Activated T-helper 9 cell treated with anti-CD3 and anti-CD28 coated beads, Interleukin-2, amount 50 U/mL, for 16 hours (primary cell): ENCODE measurements at places on chromosomes 5 and 9.

- DNase-seq: no peak
Observed at GRCh38 chr9:118439441-118439840, 735.2 kb downstream of the TLR4 start.

DNA sequence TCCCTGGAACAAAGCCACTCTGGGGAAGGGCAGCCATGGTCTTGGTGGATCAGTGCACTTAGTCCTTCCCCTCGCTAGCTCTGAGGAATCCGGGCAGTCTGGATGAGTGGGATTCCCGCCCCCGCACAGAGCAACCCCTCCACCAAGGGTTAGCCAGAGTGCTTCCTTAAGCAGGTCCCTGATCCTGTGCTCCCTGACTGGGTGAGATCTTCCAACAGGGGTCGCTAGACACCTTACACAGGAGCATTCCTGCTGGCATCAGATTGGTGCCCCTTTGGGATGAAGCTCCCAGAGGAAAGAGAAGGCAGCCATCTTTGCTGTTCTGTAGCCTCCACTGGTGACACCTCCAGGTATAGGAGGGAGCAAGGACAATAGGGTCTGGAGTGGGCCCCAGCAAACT is 228.8 kb downstream of the AP3B1 start:
- no peak for DNase-seq

DNA sequence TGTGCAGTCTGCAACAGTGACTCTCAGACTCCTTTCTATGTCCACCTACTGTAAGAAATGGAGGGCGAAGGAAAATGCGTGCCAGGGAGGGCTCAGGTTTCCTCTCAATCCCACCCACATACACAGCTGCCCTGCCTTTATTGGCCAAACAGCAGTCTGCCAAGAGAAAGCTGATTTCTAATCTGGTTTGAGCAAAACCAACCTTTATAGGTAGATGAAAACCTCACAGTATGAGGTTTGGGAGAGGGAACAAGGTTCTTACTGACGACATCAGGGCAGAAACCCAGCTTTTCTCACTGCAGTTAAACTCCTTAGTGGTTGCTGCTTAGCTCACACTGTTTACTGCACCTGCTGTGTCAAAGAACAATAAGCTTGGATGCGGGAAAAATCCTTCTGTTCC is 152.3 kb upstream of the KLF9 start:
- DNase-seq: no peak

GRCh38 chr9:109254317-109254716 is 66.5 kb downstream of the EPB41L4B start:
- DNase-seq: no peak

- DNase-seq: no peak
Observed at GRCh38 chr5:96008987-96009647, 47.5 kb upstream of the ELL2 start.

DNA sequence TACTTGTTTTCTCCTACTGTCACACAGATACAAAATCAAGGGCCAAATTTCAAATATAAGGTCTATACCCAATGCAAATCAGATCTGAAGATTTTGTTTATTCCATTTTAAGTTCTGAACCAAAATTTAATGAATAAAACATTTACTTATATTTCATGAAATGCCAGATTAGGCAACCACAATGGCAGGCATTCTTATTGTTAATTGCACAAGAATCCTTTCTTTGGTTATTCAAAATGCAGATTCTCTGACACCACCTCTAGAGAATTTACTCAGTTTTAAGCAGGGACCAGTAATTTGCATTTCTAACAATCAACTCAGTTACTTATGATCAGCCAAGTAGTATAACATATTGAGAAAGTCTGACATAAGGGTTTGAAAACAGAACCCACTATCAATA is 972.4 kb upstream of the ACO1 start:
- no peak for DNase-seq

DNA sequence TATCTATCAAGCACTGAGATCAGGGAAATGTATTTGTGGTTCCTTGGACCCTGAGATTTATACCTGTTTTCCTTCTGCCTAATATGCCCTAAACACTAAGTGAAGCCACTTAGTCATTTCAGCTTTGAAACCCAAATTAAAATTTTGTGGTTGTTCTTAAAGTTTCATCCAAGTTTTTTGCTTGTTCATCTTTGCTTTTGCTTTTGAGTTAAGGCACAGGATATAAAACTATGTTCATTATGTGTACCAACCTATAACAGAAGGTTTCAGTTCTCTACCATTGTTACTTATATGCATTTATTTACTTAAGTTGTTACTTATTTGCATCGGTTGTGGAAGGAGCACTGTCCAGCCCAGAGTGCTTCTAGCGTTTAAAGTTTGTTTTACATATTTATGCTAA is 382.3 kb downstream of the PTPRD start:
- no peak for DNase-seq

- peak; percentile 80 for DNase-seq
Observed at GRCh38 chr5:177022386-177023302, at the start of gene ZNF346. TSS of gene ZNF346 (plus strand) at chr5:177022696. CDS start at chr5:177022739, 43 bp downstream.

DNA sequence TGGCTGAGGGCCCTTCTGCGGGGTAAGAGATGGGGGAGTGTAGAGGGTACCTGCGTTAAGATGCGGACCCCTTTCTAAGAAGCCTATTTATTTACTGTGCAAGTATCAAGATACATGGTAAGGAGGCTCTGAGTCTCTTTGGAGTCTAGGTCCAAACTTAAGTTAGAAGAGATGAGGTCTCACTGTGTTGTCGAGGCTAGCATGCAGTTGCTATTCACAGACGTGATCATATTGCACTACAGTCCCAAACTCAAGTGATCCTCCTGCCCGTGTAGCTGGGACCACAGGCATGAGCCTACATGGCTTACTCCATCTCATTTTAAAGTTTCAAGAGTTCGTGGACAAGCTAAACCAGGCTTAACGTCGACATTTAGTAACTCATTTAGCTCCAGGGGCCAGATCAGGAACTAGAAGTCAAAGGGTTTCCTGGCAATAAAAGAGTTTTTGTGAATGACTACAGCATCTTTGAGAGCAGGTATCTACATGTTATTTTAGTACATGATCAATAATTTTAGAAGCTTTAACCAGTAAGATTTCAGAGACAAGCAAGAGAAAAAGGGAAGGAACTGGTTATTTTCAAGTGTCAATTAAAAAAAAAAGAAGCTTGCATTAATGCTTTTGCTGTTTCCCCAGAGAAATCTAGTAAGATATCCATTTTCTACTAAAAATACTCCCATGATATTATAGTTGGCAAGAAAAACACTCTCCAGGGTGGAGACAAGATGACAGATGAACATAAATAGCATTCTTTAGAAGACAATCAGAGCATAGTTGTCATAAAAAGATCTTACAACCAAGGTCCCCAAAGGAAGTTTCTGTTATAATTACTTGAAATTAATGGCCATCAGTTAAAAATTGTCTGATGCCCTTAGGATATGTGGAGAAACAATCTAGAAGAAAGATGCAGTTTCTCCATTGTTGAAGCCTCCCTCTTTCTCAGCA is 141.3 kb downstream of the SCAMP1 start:
- no peak for DNase-seq

DNA sequence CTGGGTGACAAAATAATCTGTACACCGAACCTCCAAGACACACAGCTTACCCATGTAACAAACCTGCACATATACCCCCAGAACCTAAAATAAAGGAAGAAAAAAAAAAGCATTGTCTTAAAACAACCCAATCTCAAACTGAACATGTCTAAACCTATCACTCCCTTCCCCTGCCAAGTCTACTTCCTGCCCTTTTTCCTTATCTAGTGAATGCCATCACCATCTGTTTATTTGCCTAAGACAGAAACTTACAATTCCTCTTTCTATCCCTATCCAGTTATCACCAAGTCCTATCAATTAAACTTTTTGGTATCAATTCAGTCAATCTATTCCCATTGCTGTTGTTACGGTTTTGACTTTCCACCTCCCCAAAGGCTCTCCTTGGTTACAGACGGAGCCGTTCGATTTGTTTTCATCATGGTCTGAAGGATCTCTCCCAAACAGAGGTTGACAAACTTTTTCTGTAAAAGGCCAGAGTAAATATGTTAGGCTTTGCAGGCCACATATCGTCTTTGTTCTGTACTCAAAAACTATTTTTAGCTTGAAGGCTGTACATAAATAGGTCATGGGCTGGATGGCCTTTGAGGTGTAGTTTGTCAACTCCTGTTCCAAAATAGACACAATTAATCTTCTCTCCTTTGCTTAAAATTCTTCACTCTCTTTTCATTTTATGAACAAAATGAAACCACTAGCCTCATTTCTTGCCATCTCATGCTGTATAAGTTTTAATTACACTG is 12.1 kb downstream of the NOL8 start:
- DNase-seq: no peak

GRCh38 chr9:114186605-114187289 is 31.4 kb downstream of the COL27A1 start:
- no peak for DNase-seq

- no peak for DNase-seq
Observed at GRCh38 chr5:174183701-174184100, 138.2 kb downstream of the NSG2 start.

DNA sequence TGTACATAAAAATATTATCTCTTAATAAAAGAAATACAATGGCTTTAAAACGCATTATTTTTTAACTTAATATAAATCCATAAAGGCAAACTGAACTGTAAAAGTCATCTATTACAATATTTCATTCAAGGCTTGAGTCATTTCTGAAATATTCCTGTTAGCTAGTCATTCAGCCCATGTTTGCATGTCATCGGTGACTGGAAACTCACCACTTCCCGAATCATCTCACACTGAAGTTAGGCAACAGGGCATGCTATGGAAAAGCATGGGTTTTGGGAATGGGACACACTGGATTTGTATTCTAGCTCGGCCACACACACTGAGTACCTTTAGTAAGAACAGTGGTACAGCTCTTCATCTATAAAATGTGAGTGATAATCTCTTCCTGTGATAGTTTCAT is 691.1 kb upstream of the C9orf72 start:
- no peak for DNase-seq

DNA sequence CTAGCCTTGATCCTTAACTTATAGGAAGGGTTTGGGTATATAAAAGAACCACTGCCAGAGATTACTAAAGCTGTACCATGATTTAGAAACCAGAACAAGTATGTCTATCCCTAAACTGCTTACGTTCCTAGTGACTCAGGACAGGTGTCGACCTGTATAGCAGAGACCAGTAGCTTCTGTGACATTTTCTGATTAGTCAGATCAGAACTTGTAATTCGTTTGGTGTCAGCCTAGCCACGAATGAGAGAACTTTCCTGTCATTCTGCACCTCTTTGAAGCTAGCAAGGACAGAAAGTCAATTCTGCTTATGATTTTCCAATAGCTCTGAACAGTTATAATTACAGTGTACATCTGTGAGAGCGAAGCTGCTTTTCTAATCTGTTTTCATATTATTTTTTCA is 39.5 kb downstream of the PRKACG start:
- no peak for DNase-seq

GRCh38 chr5:122257000-122257399 is 55.0 kb upstream of the SNCAIP start:
- DNase-seq: no peak

DNA sequence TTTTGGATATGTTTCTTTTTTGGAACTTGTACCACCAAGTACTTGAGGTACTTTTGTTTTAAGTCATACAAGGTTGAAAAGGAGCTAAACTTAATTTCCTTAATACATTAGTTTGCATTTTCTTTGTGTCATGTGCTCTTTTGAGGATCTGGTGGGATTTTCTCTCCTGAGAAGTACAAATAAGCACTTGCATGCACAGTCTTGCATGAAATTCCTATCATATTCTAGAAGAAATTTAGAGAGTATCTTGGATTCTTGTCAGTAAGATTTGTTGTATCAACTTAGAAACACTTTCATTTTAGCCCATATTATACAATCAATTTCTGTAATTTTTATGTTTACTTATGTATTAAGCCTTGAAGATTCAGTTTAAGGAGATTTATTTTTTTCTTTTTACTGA is 64.9 kb downstream of the CCNH start:
- DNase-seq: no peak

GRCh38 chr5:102663749-102664530 is 91.2 kb upstream of the PAM start:
- no peak for DNase-seq

GRCh38 chr5:158068964-158069363 is 210.0 kb upstream of the CLINT1 start:
- no peak for DNase-seq

GRCh38 chr9:9963841-9964240 is 649.0 kb downstream of the PTPRD start:
- no peak for DNase-seq

DNA sequence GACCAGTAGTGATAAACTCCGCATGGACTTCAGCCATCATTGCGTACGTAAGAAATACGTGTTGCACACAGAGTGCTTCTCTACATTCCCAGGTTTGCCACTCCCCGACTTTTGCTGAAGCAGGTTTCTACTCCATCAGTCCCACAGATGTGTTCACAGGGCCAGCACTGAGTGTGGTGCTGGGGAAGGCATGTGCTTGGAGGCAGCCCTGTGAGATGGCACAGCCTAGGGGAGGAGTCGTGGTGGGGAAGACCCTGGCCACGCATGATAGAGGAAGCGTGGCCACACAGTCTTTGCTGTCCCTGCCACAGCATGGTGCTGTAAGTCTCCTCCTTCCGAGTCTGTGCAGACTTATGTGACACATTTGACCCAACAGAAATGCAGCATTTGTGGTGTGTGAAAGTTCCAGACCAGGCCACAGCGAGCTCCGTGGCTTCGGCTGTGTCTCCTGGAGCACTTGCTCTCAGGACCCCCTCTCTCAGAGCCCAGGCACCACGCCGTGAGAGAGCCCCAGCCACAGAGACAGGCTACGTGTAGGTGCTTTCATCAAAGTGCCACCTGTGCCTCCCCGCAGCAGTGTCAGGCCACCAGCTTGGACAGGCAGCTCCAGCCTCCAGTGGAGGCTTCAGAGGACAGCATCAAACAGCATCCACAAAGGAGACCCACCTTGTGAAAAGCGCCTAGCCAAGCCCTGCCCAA is 197.8 kb downstream of the AUH start:
- no peak for DNase-seq

- no peak for DNase-seq
Observed at GRCh38 chr5:19940192-19940591, 47.8 kb downstream of the CDH18 start.

- no peak for DNase-seq
Observed at GRCh38 chr9:119788921-119789320, 419.7 kb upstream of the BRINP1 start.

- no peak for DNase-seq
Observed at GRCh38 chr5:56961746-56962145, 9.8 kb upstream of the MIER3 start.

DNA sequence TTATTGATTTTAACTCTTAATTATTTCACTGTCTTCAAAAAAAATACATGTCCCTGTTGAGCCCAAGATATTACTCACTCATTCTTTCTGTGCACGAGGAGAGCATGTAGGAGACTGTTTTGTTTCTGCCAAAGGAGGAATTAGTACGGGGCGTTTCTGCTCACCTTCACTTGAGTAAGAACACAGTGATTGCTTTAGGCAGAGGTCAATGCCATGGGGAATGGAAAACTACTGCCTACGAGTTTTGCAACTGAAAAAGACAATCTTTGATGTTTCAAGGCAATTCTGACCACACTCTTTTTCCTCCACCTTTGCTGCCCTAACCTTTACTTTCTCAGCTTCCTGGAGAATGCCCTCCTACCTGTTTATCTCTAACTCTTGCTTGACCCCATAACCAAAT is 109.4 kb downstream of the CCDC192 start:
- DNase-seq: no peak

GRCh38 chr5:129661366-129662035 is 86.4 kb upstream of the MINAR2 start:
- DNase-seq: no peak

GRCh38 chr5:4855036-4855435 is 285.1 kb upstream of the ADAMTS16 start:
- no peak for DNase-seq
